ENCODE measurements at places on chromosomes 1 and 21.

GRCh38 chr21:21612466-21612865 is 614.3 kb downstream of the NCAM2 start:
- DNase-seq, result no peak

- DNase-seq, result no peak
Measured at GRCh38 chr1:32372149-32372756, 9.9 kb downstream of the TSSK3 start.

GRCh38 chr1:207702317-207702716 is 49.5 kb upstream of the CD46 start:
- DNase-seq, result no peak

GRCh38 chr1:193221651-193222050 is 35.2 kb upstream of the B3GALT2 start:
- DNase-seq, result no peak

- DNase-seq, result no peak
Measured at GRCh38 chr1:4530166-4530785, 124.1 kb upstream of the AJAP1 start.

DNA sequence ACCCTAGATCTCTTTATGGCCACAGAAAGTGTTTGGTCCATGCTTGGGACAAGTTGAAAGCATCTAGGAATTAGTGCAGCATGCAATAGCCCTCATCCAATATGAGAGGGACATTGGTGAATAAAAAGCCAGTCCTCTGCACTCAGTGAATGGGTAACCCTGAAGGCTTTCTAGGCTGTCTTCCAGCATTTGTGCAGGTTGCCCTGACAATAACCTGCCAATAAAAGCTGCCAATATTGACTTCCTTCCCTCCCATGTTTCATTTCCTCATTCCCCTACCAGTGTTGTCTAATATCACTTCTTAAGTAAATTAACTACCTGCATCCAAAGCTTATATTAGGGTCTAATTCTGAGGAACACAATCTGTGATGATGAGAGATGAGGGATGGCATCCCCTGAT is 563.6 kb upstream of the NEGR1 start:
- DNase-seq, result no peak

DNA sequence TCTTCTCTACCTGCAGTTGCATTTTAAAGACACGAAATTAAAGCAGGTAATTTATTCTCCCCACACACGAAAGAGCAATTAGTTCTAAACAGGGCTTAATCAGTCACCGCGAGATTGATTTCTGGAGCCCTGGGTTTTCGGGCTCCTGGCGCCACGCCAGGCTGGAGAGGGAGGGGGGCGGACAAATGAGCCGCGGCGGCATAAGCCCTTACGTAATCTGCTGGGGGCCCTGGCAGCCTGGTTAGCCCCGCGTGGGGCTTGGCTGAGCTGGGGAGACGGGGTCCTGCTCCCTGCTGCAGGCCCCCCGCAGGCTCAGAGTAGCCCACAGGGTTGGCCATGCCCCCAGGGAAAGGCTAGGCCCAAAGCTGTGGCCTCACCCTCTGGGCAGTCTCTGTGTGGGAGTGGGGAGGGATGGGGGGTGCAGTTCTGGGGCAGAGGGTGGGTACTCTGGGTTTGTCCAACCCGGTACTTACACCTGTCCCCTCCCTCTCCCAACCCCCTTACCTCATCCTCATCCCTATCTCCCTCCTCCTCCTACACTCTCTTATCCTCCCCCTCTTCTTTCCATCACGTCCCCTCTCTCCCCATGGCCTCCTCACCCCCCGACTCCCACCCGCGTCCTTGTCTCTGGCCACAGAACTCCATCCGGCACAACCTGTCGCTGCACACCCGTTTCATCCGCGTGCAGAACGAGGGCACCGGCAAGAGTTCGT is 19.9 kb downstream of the FOXO6 start:
- peak; percentile 97 for DNase-seq

DNA sequence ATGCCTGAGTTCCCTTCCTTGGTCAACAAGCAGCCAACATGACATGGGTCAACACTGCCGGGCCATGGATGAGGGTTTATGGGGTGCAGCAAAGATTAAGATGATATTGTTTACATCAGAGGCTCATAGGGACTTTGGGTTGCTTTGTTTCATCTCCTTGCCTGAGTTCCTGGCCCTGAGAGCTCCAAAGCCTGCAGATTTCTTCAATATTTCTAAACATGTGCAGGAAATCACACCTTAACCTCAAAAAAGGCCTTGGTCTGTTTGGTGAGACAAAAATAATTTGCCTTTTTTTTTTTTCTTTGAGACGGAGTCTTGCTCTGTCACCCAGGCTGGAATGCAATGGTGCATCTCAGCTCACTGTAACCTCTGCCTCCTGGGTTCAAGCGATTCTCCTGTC is 876 bp downstream of the SLAMF8 start:
- no peak for DNase-seq

DNA sequence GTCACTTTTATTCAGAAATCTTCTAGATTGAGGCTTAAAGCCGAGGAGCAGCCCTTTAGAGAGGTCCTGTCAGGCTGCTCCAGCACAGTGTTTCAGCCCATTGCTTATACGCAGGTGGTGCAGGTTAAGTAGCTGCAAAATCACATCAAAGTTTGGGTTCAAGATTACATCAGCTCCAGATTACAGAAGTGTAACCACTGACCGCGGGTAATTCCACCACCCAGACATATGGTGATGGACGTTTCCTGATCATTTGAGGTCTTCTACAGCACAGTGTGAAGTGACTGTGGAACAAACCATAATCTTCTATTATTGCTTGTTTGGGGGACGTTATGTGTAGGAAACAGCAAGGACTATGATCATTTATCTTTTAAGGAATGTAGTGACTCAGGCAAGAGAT is 11.8 kb downstream of the C1orf115 start:
- no peak for DNase-seq

Data from NCI-H2081 (cell line).